ENCODE measurements at places on chromosomes 3 and 15.

DNA sequence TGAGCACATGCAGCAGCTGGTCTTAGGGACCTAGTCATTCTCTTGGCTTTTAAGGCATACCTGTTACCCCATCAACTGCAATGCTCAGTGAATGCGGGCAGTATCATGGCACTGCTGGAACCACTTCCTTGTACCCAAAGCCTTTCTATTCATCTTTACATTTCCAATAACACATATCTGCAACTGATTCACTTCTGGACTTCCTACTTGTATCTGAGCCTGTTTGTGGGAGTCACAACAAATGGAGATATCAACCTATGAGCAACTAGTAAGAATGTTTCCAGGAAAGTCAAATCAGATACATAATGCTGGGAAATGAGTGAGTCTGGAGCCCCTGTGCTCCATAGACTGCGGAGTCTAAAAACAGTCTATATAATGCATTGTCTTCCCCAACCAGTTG lies 61.4 kb upstream of the PARL start:
- no peak for DNase-seq

GRCh38 chr3:72613871-72614270 lies 234.4 kb downstream of the SHQ1 start:
- no peak for DNase-seq

- DNase-seq: no peak
Measured at GRCh38 chr3:63921741-63922482, 9.7 kb upstream of the SCAANT1 start.

GRCh38 chr15:66876421-66876730 lies 174.3 kb downstream of the SMAD6 start:
- DNase-seq: peak; percentile 68

DNA sequence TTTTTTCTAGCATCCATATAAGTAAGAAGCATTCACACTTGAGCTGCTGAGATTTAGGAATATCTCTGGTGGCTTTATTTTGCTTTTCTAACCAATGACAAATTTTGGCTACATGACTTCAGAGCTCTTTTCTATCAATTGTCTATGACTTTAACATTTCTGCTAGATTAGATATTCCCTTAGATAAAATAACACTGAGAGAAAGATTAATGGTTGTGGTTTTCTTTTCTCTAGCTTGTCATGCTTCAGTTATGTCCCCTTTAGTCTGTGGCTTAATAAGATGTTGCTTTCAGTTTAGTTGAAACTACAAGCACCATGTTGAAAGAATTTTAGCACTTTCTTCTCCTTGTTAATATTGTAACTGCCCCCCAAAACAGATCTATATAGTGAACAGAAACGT lies 665.6 kb upstream of the CCDC54 start:
- DNase-seq: no peak

- peak; percentile 81 for DNase-seq
Measured at GRCh38 chr15:32651229-32651837, 9.8 kb downstream of the SCG5 start.

- no peak for DNase-seq
Measured at GRCh38 chr3:63937661-63938651, 25.8 kb upstream of the SCAANT1 start.

GRCh38 chr15:62848632-62849050 lies 193.9 kb upstream of the TPM1 start:
- no peak for DNase-seq

DNA sequence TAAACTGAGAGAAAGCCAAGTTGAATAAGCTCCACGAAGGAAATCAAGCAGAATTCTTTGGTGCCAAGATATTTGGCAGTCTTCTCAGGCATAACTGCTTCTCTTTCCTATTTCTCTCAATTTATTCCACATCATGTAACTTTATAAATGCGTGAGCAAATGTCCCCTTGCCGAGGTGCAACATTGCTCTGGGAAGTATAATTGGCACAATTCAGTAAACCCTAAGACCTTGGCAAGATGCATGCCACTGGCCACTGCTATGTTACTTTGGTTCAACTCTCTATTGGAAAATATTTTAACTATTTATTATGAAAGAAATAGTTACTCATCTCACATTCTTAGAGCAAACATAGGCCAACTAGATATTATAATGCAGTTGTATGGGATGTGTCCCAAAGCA lies 170.2 kb downstream of the SUCNR1 start:
- DNase-seq: no peak

GRCh38 chr3:152583963-152584362 lies 251.0 kb upstream of the P2RY1 start:
- no peak for DNase-seq

- DNase-seq: no peak
Measured at GRCh38 chr15:99507504-99508310, 58.1 kb upstream of the MEF2A start.

DNA sequence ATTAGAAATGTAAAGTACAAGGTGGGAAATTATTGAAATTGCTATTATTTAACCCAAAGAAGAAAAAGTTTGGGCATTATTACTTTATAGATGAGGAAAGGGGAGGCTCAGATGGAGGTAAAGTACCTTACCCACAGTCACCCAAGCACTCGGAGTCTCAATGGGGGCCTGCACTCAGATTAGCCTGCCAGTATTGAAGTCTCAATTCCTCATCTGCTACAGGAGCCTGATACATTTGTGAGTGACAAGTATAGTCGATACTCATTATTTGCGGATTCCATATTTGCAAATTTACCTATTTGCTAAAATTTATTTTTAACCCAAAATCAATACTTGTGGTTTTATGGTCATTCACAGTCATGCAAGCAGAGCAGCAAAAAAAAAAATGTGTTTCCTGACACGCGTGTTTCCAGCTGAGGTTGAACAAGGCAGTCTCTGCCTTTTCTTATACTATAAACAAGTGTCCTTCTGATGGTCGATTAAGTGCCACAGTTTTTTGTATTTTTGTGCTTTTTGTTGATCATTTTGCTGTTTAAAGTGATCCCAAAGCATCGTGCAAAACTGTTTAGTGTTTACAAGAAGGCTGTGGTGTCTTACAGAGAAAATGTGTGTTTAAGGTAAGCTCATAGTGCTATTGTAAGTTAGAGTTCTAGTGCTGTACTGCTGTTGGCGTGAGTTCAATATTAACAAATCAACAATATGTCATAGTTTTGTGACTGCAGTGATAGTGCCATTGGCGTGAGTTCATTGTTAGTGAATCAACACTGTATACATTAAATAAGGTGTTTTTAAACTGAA lies 48.0 kb downstream of the ARHGEF26 start:
- no peak for DNase-seq

GRCh38 chr3:161559177-161559998 lies 62.8 kb downstream of the OTOL1 start:
- peak; percentile 50 for DNase-seq

- DNase-seq: no peak
Measured at GRCh38 chr15:36903922-36904556, 196.3 kb downstream of the MEIS2 start.

All from iPS-NIHi11 (cell line).